H4 (cell line): ENCODE measurements at places on chromosomes 11 and 22.

DNA sequence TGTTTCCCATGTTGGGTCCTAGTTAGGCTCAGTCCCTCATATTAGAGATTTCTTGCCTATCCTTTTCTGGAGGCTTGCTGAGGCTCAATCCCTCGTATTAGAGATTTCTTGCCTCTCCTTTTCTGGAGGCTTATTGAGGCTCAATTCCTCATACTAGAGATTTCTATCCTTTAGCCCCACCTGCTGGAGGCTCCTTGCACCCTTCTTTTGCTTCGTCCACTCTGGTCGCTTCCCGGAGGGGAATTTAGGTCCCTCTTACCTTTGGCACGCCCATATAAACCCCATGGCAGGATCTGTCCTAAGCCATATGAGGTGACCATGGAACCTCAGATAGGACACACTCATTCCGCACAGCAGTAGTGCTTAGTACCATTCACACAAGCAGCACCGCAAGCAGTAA, 15.9 kb downstream of the CYP2D6 start:
- DNase-seq = no peak

- no peak for DNase-seq
Observed at GRCh38 chr11:134578807-134579723, 167.0 kb upstream of the B3GAT1 start.

- DNase-seq = no peak
Observed at GRCh38 chr22:27323661-27324060, 477.9 kb downstream of the MN1 start.

GRCh38 chr11:13222285-13222684, 55.3 kb upstream of the BMAL1 start:
- DNase-seq = no peak

- no peak for DNase-seq
Observed at GRCh38 chr22:49119551-49119952, 708.1 kb downstream of the BRD1 start.

DNA sequence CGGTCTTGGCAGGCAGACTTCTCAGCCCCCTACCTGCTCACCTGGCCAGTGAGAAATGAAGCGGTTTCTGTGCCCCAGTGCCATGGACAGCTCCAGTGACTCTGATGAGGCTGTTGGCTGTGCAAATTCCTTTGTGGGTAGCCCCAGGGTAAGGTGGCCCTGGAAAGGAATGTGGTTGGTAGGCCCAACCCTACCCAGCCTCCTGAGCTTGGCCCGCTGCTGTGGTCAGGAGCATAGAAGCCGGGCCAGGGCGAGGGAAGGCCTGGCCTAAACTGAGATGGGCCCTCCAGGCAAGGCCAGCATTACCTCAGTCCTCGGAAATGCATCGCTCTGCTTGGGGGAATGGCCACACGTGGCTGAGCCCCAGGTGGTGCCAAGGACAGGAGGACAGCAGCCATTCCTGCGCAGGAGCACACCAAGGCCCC, 16.9 kb downstream of the DAGLA start:
- DNase-seq = peak; percentile 83
